LNCaP clone FGC (cell line): ENCODE measurements at places on chromosomes 1 and 21.

DNA sequence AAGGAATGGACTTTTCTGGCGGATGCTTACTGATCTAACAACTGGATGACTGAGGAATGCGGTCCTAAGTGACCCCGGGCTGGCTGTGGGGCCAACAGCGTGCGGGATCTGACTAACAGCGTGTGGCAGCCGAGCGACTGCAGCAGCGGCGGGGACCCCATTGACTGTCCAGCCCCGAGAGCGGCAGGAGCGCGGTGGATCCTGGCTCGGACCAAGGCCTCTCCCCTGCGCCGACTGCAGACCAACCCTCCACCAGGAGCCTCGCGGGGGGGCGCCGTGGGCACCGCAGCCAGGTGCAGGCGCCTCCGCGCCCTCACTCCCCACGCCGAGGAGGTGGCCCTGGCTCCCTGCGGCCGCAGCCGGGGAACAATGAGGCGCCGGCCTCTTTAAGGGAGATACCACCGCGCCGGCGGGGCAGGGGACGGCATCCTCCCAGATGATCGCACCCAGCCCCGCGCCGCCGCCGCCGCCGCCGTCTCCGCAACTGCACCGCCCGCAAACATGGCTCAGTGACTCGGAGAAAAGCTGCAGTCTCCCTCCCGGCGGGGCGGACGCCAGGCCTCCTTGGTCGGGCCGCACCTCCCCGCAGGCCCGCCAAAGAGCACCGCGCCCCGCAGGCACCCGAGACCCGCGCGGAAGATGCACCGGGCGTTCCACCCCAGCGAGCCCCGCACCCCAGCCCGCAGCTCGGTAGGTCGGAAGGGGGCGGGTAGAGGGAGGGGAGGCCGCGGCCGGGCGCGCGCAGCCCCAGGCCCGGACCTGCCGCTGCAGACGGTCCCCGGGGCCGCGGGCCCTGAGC is 694 bp upstream of the PDIK1L start:
- no peak for DNase-seq

DNA sequence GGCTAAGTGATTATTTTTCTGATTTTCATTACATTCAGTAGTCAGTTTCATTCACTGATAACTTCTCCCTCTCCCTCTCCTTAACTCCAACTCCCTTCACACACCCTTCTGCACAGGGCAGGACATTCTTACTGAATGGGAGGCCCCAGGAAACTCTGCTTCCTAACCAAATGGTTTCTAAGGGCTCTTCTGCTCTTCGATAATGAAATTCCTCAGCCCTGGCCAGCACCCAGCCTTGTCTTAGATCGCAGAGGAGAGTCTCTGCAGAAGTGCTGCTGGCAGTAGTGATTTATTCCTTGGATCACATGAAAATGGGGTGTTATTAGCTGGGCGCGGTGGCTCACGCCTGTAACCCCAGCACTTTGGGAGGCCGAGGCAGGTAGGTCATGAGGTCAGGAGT is 16.4 kb downstream of the PLEKHM2 start:
- DNase-seq = no peak

GRCh38 chr1:180228648-180229482 is 1.2 kb upstream of the LHX4 start:
- no peak for DNase-seq

DNA sequence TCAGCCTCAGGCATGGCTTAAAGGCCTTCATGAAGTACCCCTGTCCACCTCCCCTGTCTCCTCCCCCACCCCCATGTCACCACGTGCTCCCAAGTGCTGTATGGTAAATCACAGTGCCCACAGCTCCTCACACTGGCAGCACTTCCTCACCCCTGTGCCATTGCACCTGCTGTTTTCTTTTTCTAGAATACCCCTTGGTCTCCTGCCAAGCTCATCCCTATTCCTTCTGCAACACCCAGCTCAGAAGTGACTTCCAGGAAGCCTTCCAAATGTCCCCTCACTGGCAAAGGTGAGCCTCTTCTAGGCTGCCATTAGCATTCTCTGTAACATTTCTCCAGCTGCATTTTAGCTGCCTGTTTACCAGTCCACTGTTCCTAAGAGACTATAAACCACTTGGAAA is 9.4 kb downstream of the AKNAD1 start:
- DNase-seq = no peak

- DNase-seq = no peak
Measured at GRCh38 chr1:4628992-4629391, 25.4 kb upstream of the AJAP1 start.

DNA sequence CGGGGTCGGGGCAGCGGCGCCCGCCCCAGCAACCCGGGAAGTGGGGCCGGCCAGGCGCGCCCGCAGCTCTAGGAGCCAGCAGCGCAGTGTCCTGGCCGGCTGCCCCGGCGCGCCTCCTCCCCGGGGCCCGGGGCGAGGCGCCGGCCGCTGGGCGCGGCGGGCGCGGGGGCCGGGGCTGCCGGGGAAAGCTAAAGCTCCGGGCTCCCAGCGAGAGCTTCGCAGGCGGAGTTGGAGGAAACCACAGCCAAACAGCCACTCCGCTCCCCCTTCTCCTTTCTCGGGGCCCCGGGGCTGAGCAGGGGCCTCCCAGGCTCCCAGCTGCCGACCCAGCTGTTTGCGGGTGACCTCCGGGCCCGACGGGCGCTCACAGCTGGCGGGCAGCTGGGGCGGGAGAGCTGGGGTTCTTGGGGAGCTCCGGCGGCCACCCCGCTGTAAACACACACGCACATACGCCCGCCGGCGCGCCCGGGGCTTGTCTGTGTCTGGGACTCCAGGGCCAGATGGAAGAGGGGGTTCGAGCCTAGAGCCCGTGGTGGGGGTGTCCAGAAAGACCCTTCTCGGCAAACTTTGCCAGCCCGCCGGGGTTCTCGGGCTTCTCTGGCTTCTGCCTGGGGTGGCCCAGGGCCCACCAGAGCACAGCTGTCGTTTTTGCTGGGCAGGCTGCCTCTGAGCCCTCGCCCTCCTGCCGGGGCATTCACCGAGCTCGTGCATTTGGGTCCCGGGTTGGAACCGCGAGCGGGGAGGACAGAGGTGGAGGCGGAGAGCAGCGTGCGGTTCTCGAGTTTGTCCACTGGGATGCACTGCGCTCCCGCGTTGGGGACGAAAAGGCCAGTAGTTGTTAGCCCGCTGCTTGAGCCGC is 1.5 kb downstream of the AJAP1 start:
- DNase-seq = no peak

DNA sequence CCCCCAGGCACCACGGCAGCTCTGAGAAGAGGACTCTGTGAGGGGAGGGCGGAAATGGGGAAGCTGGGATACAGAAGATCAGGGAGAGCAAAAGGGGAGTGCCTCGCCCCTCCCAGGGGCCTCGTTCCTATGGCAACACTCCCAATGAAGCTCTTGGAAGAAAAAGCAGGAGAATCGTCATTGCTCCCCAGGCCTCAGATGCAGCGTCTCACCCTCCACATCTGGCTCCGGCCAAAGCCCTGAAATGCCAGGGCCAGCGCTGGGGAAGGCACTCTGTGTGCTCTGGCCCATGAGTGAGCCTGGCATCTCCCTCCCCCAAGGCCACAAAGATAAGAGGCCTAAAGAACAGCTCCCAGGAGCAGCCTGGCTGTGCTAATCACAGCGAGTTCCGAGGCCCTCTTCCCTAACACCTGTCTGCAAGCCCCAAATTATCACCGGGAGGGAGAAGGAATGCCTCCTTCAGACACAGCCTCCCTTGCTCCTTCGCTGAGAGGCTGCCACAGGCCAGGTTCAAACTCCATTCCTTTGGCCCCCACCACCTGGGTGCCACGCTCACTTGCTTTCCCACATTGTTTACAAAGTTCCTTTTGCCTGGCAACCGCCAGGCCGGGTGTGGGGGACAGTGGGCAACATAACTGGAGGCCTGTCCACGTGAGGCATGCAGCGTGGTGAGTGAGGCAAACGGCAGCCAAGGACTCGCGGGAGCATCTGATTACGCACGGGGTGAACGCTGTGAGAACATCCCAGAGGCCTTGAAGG is 27.8 kb downstream of the ECE1 start:
- no peak for DNase-seq
